ENCODE measurements at places on chromosomes 6 and 20.

DNA sequence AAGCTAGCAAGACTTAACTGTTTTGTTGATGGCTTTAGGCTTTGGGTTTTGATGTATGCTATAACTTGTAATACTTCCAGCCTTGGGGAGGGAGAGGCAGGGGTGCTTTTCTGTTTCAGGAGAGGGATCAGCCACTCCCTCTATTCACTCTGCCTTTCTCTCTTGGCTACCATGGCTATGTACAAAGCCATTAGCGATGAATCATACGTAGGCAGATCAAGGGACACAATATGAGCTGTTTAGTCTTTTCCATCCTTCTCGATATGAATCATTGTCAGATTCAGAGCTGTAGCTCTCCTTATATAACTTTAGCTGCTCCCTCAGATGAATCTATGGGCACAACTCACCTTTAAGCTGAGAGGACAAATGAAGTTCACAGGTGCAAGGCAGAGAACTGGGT is 230.6 kb downstream of the TSHZ2 start:
- no peak for DNase-seq

DNA sequence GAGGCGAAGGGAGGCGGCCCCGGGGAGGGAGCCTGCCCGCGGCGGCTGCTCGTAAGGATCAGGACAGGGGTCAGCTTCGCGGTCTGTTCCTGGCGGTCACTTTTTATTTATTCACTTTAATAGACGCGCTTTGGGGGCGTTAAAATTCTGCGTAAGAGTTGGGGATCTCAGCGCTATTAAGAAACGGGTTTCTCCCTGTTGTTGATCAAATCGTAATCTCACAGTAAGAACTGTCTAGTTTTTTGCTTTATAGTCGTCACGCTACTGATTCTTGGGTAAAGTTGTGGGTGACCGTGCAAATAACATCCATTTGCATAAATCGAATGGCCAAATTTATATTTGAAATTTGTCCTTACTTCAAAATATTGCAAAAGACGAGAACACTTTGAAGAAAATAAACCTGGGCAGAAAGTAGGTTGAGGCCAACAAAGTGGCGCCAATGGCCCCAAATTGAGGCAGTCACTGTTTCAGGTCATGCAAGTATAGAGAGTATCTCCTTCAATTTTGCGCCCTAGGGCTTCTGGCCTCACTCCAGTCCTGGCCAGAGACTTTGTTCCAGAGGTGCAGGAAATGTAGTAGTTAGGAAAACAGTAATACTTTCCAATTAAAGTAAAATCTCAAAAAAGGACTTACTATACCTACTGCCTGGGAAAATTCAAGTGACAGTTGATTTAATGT is 963 bp upstream of the RMND1 start:
- no peak for DNase-seq

DNA sequence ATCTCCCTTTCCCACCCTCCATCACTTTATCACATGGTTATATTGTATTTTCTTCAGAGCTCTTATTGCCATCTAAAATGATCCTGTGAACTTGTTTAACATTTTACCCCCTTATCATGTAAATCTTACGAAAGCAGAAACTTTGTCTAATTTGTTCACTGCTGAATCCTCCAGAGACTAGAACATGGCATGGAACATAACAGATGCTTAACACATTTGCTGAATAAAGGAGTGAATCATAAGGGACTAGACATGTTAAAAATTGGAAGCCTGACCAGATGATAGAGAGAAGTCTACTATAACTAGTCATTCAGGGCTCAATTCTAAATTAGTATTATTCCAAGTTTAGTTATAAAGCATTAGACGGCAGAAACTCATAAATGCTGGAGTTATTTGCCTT is 73.3 kb downstream of the MAN1A1 start:
- no peak for DNase-seq

GRCh38 chr20:25223179-25223661 is 24.7 kb upstream of the PYGB start:
- DNase-seq = no peak

DNA sequence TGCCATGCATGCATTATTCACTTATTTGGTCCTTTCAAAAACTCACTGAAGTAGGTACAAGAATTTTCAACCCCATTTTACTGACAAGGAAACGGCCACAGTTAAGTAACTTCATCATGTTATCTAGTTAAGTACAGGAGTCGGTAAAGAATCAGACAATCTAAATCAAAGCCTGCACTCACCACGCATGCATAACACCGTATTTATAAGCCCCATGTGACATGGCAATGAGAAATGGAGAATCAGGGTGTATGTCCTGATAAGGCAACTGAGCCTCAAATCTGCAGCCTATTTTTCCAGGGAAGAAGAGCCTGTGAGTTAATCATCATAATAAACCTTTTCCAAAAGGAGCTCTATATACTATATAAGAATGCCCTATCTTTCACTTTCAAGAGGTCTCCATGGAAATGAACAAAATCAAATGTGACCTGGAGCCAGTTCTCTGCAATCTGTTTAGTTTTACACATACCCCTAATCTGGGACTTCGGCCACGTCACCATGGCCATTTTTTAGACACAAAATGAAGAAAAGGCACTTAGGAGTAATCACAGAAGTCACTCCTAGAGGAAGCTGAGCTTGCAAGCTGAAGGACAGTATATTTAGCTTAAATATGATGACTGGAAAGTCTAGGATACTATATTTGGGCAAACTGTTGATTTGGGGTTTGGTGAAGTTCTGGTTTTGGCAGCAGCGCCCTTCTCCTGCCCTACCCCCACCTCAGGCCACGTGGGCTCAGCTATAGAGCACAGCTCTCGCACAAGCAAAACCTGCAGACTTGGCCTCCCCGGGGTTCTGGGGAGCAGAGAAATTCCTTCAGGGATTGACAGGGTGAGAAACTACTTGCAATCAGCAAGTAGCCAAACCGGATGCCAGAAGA is 19.2 kb downstream of the TRAM2 start:
- no peak for DNase-seq
